CD4-positive, alpha-beta T cell treated with Interleukin-6 for 4 hours (primary cell): ENCODE measurements at places on chromosomes 1 and 21.

- DNase-seq: no peak
These were observed 298.2 kb upstream of the LRRC7 start for GRCh38 chr1:69269491-69269890.

GRCh38 chr1:63713627-63714481, 60.0 kb upstream of the ROR1 start:
- DNase-seq: no peak

- peak; percentile 71 for DNase-seq
These were observed 56.6 kb downstream of the AGPAT3 start for GRCh38 chr21:43921571-43921978.

DNA sequence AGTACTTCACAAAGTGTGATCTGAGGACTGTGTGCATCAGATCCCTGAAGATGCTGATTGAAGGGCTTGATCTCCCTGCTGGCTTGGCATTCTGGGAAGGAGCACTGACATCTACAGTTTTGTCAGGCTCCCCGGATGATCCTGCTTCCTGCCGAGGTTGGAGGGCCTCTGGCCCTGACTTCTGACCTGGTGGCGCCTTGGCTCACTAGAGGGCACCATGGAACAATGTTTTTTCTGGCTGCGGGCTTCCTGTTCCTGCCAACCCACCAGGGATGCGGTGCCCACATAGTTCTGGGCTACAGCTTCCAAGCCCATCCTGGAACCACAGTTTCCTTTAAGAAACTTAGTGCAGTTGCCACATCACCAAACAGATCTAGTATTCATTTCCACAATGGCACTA, 38.8 kb upstream of the RASAL2 start:
- DNase-seq: no peak

DNA sequence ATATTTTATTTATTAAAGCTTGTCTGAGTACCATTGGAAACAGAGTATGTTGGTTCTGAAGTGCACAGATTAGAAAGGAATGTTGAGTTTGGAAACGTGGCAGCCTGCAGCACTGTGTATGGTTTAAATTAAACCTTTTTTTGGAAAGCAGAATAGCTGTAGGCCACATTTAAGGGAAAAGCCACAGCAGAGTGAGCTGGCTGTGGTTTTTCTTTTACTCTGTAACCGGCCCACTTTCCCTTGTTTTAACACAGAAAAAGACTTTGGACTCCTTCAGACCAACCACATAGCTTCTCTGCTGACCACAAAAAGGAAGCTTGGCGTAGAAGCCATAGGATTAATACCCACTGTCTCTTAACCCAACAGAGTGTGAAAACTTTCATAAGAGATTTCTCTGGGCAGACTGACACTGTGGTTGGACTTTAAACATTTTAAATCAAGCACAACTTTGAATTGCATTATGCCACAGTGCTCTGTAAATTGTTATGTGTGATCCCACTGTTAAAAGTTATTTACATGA, 75.2 kb downstream of the NFIA start:
- DNase-seq: no peak

- no peak for DNase-seq
These were observed 137.2 kb downstream of the OMA1 start for GRCh38 chr1:58409336-58409735.

GRCh38 chr1:79353224-79353623, 346.7 kb upstream of the ADGRL4 start:
- DNase-seq: no peak

- DNase-seq: no peak
These were observed 54.1 kb upstream of the LYST start for GRCh38 chr1:235920596-235921375.

- no peak for DNase-seq
These were observed 79.0 kb downstream of the HS2ST1 start for GRCh38 chr1:86993269-86993985.

- DNase-seq: no peak
These were observed 37.4 kb upstream of the DMBX1 start for GRCh38 chr1:46451948-46452930.

DNA sequence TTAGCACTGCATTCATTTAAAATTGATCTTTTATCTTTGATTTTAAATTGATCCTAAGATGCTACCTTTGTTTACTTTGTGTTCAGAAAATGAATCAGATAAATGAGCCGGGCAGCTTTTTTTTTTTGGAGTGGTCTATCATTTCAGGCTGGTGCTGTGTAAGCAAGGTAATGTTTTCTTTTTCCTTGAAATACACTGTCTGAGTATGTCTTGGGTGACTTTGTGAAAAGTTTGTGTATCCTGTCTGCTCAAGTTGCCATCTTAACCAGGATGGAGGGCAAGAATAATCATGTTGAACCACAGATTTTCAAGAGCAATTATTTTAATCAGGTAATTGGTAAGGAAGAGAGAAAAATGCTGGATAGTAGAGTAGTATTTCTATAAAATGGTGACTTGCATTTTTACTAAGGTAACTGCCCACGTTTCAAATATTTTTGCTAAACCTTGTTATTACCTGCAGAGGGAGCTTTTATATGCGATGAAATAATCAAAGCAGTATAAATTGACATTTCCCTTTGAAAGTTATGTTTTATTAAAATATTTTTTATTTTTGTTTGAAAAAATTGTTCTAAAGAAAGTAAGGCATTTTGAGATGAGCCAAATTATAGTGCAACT, 11.1 kb downstream of the ADGRL2 start:
- no peak for DNase-seq

GRCh38 chr1:2159124-2159523, 35.4 kb downstream of the FAAP20 start:
- DNase-seq: no peak

GRCh38 chr1:2199042-2199810, 4.7 kb upstream of the FAAP20 start:
- peak; percentile 91 for DNase-seq

DNA sequence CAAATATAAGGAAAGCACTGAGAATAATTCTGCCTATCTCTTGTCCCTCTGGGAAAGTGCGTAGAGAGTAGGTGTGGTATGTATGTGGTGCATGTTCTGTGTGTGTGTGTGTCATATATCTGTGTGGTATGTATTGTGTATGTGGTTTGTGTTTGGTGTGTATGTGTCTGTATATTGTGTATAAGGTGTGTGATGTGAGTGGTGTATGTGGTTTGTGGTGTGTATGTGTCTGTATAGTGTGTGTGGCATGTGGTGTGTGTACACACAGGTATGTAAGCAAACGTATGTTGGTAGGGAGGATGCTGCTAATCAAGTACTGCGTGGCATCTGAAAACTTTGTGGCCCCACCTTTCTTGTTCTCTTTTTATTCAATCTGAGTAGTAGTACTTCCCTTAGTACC, 68.3 kb upstream of the LAX1 start:
- no peak for DNase-seq

- no peak for DNase-seq
These were observed 320.4 kb downstream of the RWDD3 start for GRCh38 chr1:95554408-95554807.

GRCh38 chr1:61300899-61301298, 218.5 kb downstream of the NFIA start:
- DNase-seq: no peak

- DNase-seq: no peak
These were observed 99.4 kb upstream of the JUN start for GRCh38 chr1:58883037-58883887.

- DNase-seq: no peak
These were observed 1.1 kb upstream of the DMBX1 start for GRCh38 chr1:46488343-46489168.

DNA sequence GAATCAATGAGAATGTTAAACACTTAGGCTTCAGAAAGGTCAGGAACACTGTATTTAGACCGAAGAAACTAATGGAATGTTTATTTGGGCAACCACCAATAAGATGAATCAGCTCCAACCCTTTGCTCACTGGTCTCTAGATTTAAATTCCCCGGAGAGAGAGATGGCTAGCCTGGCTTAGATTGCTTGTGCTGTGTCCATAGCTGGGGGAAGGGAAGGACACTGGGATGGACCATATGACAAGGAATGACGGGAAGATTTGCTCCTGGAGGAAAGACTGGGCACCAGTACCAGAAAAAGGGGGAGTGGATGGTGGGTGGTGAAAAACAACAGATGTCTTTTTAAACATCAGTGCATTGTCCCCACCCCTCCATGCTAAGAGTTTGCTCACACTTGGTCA, 426.6 kb downstream of the DUSP10 start:
- DNase-seq: no peak

DNA sequence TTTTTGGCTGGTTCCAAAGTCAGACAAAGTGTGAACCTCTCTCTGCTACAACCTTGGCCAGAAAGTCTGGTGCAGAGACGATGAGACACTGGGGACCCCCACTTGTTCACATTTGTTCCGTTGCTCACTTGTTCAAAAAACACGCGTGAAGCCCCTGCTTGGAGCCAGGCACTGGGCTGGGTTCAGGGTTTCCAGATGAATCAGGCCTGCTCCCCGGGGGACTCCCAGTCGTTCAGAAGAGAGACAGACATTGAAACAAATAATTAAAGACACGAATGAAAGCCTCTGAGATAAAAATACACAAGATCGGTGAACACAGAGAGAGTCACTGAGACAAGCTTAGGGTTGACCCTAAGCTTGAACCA, 101.5 kb upstream of the RUNX3 start:
- DNase-seq: no peak

- no peak for DNase-seq
These were observed 64.7 kb downstream of the S1PR1 start for GRCh38 chr1:101301446-101302057.

- no peak for DNase-seq
These were observed 125.1 kb downstream of the CYYR1 start for GRCh38 chr21:26447932-26448475.

DNA sequence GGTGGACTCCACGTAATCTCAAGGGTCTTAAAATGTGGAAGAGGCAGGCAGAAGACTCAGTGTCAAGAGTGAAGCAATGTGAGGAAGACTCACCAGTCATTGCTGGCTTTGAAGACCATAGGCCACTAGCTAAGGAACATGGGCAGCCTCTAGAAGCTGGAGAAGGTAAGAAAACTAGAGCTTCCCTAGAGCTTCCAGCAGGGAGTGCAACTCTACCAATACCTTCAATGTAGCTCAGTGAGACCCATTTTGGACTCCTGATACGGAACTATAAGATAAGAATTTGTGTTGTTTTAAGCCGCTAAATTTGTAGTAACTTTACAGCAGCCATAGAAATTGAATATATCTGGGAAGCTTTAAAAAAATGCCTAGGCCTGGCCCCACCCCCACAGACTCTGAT, 18.9 kb downstream of the METTL13 start:
- no peak for DNase-seq
